ENCODE measurements at places on chromosomes 5 and 9. TPM values are rescaled to one million over a fixed set of nuclear protein-coding genes. Genes with fewer than 3 reads are reported as not detected.

DNA sequence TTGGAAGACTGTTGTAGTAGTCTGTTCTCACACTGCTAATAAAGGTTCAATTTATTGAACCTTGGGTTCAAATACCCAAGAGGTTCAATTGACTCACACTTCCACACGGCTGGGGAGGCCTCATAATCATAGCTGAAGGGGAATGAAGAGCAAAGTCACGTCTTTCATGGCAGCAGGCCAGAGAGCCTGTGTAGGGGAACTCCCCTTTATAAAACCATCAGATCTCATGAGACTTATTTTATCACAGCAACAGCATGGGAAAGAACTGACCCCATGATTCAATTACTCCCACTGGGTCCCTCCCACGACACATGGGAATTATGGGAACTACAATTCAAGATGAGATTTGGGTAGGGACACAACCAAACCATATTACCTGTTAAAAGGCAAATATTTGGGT lies 268.2 kb downstream of the TMEM167A start:
- DNase-seq, result no peak

DNA sequence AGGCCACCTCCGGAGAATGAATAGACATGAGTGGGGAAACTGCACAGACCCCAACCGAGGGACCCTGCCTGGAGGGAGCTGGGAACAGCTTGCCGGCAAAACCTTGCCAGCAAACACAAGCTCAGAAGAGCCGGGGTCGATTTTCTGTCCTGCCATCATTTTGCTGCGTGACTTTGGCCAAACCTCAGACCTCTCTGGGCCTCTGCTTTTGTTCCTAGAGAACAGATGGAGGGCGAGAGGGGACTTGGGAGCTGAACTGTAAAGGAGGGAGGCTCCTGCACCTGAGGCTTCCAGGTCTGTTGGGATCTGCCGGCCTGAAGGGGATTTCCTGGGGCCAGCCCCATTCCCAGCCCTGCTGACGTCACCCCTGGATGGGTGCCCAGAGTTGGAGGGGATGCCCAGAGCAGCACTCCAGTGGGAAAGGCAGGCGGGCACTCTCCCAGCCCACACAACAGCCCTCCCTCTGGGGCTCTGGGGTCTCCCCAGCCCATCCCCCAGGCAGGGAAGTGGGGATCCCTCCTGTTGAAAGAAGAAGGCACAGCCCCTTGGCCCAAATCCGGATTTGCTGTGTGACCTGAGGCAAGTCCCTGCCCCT lies 40.4 kb upstream of the SYNPO start:
- peak; percentile 96 for DNase-seq

DNA sequence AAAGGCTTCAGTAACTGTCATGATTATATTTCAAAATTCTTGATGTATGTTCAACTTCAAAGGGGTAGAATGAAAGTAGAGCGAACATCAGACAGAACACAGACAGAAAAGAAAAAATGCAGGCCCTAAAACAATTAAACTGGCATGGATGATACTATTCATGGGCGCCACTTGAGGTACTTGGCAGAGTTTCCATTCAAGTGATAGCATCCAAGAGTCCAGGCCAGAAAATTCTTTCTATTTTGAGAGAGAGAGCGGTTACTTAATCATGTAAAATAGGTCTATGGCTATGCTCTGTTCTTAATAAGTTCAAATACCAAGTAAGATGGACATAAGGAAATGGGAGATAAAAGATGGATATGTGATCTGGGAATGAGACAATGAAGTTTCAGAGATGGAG lies 21.4 kb upstream of the PRR16 start:
- no peak for DNase-seq

DNA sequence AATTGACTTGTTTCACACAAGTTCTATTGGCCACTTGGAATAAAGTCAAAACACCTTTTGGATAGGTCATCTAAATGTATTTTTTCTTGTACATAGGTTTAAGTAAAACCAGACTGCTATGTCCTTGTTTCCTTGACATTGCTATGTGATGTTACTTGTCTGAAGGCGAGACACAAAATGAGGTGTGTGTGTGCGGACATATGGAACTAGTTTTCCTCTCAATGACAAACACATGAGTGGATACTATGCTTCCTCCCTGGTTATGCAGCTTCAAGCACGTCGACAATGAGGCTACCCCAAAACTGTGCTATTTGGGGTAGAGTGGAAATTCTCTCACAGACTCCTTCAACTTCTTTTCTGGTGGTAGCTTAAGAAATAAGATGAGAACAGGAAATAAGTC lies 276.8 kb downstream of the GAS1 start:
- no peak for DNase-seq

- peak; percentile 70 for DNase-seq
Observed at GRCh38 chr9:6243746-6244145, 28.1 kb downstream of the IL33 start.

DNA sequence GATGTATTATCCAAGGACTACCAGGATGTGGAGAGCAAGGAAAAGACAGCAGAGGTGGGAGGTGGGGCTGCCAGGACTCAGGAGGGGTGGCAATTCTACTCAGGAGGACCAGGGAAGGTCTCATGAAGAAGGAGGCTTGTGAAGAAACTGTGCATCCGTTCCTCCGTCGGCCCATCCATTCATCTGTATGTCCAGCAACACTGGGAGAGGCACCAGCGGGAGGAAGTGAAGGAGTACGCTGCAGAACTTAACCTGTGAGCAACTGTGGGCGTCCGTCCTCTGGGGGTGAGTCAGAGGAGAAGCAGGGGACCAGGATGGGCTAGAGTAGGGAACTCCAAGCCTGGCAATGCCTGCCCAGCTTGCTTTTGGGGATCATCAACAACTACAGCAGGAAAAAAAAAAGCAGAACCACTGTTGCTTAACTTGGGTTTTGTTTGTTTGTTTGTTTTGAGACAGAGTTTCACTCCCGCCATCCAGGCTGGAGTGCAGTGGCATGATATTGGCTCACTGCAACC lies 47.3 kb upstream of the NEURL1B start:
- no peak for DNase-seq

GRCh38 chr9:70362952-70363351 lies 51.5 kb downstream of the KLF9 start:
- DNase-seq, result no peak

GRCh38 chr9:137277329-137278041 lies at the start of gene TOR4A:
TOR4A (plus strand) TSS chr9:137277726; CDS start chr9:137278690, 964 bp downstream.
- DNase-seq, result peak; percentile 94

GRCh38 chr9:127876764-127877562 lies 512 bp downstream of the AK1 start:
- no peak for DNase-seq

DNA sequence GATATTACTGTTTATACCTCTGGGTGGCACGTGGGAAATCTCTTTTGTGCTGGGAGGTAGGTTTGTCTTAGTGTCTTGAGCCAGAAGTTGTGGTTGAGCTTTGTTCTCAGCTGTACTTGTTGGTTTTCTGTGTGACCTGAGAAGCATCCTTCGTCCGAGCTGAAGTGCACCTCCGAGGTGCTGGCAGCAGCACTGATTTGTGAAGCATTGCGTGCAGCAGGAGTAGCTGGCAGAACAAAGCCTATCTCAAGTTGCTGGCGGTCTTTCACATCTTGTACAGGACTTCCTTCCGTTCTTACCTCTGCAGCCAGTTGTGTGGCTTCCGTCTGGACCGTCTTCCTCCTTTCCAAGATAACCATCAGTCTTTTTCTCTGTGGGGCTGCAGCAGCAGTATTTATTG lies 4.3 kb downstream of the PRRC2B start:
- DNase-seq, result peak; percentile 42

- DNase-seq, result peak; percentile 60
Observed at GRCh38 chr5:74205767-74206578, 434.6 kb downstream of the ENC1 start.

DNA sequence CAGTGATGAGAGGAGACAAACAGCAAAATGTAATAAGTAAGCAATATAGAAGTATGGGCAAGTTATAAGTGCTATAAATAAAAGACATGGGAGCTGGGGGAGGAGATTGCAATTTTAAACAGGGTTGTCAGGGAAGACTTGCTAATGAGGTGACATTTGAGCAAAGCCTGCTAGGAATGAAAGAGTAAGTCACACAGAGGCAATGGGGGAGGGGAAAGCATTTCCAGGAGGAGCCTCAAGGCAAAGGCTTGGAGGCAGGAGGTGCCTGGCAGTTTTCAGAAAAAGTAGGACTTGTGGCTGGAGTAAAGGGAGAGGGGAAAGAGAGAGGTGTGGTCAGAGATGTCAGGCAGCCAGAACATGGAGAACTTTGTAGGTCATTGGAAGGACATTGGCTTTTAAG lies 124.4 kb upstream of the NMUR2 start:
- DNase-seq, result no peak

- peak; percentile 69 for DNase-seq
Observed at GRCh38 chr9:37617832-37618231, 25.4 kb upstream of the TOMM5 start.

DNA sequence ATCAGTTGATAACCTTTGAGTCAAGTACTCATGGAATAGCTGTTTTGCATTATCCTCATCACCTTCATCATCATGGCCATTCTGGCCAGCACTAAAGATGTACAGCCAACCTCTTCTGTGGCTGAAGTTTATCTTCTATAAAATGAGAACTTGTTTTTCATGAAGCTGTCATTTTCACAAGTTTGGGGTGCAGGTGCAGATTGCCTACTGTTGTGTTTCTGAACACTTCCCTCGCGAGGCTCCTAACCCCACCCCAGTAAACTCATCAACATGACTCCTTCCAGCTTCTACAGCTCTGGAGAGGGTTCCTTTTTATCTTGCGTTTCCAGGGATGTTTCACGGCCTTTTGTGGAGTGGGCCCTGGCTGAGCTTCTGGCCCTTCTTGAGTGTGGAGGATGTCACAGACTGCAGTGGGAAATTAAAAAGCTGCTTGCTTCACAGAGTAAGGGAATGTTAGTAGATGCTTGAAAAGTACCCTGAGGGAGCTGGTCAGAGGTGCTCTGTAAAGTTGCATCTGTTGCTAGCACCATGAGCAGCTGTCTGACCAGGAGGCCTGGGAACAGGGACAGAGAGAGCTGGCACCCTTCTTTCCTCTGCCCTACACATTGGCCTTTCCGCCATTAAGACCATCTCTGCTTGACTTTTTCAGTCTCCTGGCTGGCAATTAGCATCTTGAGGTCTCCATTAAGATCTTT lies 24.9 kb downstream of the SYK start:
- no peak for DNase-seq

DNA sequence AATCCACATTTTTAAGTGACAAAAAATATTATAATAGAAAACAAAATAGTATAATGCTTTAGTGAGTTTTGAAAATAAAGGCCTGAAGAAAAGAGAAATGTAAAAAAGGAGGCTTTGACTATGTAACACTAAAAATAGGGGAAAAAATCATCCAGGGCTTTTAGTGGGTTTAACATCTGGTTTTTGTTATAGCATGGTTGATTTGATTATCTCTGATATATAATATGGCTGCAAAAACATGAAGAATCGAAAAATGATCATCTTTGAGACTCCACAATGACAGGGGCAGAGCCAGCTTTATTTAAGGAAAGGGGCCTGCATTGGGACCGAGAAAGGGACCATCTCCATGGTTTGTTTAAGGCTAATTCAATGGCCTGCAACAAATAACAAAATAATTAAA lies 393.8 kb downstream of the PLK2 start:
- no peak for DNase-seq

GRCh38 chr5:132661231-132662003 lies 3.4 kb downstream of the IL13 start:
- DNase-seq, result no peak

DNA sequence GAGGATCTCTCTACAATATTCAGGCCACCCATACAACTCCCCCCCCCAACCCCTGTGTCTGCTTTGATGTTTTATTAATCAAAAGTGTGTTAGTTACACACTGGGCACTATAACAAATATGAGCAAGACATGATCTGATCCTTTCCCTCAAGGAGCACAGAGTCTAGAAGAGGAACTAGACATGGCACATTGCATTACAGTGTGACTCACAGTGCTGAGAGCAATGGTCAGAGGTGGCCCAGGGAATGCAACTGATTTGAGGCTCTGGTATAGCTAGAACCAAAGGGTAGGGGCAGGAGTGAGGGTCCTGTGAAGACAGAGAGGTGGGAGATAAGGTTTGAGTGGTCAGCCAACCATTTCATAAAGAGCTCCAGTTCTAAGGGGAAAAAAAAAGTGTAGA lies 539.2 kb downstream of the ACTL7B start:
- DNase-seq, result no peak

DNA sequence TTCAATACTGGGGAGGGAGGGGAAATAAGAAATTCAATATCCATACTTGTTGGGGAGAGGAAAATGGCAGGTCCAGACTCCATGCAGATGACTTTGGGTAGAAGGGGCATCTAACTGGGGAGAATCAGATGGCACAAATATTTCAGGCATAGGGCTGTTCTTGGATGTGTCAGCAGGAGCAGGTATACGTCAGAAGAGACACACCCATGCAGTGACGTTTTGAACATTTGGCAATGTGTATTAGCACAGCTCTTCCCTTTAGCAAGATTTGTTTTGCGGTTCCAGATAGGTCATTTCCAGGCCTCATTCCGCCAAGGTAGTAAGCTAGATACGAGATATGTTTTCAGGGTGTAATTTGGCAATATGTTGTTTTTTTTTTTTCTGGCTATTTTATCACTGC lies 187.2 kb upstream of the CDH10 start:
- peak; percentile 5 for DNase-seq

GRCh38 chr5:78929833-78930232 lies 55.3 kb downstream of the ARSB start:
- peak; percentile 38 for DNase-seq

- DNase-seq, result no peak
Observed at GRCh38 chr5:34449639-34450038, 206.5 kb upstream of the RAI14 start.

DNA sequence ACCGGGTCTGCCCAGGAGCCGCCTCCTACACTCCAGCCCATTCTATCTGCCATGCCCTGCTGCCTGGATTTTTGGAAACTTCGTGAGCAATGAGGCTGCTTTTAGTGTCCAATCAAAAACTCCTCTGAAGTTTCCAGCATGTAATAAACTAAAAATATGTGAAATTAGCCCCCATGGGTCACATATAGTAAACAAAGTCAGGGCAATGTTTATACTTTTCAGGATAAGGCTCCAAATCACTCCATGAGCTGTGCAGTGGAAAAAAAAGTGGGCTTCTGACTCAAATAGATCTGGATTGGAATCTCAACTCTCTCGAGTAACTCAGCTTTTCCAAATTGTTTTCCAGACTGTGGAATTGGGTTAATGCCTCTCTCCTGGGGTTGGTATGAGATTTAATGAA lies 68.2 kb downstream of the PIK3R1 start:
- DNase-seq, result no peak

DNA sequence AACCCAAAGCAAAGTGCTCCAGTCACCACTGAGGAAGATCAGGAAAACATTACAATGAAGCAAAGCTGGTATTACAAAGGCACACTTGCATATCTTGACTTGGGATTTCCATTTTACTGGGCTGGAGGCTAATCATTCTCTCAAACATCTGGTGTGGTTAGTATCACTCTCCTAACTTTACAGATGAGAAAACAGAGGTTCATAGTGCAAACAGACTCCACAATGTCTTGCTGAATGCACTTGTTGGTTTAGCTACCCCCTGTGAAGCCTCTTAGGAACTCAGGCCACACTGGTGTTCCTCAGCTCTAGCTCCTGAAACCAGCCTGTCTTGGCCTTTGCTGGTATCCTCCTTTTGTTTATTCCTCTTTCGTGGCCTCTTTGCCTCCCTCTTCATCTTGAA lies 29.5 kb upstream of the SMAD5 start:
- DNase-seq, result no peak

Gene SOHLH1
- not detected for total RNA-seq

Gene PCDHGA6
- total RNA-seq, result 0.46 TPM

Gene SPATA31C1
- not detected for total RNA-seq

Gene GGTA1
- not detected for total RNA-seq

Gene SURF2
- total RNA-seq, result 56.2 TPM

Gene MIGA2
- 7.8 TPM for total RNA-seq

Gene SAXO1
- not detected for total RNA-seq

Gene PCDHGB1
- total RNA-seq, result 1.4 TPM

Gene CAVIN4
- total RNA-seq, result 3.5 TPM

Measured in Daoy (cell line).